ENCODE measurements at places on chromosomes 1 and 21.

DNA sequence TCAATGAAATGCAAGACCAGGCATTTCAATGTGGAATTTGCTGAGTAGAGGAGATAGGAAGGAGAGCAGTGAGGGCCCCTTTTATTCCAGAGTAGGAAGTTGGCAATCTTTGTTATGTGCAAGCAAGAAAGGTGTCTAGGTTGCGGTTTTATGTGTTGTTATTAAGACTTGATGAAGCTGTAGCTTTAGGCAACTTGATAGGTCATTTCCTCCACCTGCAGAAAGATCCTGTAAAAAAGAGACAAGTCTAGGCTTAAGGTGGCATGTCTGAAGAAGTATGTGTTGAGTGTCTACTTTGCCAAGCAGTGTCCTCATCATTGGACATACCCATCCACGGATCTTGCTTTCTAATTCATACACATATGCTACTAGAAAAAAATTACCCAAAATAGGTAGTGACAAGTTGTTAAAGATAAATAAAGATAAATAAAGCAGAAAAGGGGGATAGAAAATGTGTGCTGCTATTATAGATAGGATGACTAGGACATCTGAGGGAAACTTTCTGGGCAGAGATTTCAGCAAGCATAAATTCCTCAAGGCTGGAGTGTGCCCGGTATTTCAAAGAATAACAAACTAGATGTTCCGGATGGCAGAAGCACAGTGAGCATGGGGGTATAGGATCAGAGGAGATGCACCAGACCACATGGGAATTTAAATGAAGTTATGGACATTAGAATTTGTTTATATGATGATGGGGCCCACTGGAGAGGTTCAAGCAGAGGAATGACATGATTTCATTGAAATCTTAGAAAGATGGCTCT, 335.0 kb downstream of the TGFB2 start:
- DNase-seq: no peak

- no peak for DNase-seq
These were observed 474.7 kb downstream of the NUF2 start for GRCh38 chr1:163796394-163796821.

DNA sequence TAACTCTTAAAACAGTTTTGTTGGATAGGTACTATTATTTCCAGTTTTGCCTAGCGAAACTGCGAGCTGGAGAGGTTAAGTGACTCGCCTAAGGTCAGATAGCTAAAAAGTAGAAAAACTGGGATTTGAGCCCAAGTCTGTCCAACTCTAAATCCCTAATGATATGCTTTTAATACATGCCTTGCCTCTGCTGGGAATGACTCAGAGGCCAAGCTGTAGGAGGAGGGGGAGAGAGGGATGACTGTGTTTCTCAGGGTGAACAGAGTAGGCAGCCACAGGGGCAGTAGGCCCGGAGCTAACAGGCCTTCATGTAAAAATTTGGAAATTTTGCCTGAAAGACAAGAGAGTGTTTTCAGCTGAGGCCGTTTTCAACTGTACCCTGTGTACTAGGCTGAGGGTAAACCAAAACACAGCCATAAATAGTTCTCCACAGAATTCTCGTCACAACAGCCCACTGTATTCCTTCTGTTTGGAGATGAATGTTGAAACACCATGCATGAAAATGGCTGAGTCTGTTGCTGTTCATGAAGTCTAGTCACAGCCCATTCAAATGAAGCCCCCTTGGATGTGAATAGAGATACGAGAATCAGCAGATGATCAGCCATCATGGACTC, 107.5 kb upstream of the HOOK1 start:
- peak; percentile 89 for DNase-seq

- DNase-seq: no peak
These were observed 42.6 kb downstream of the UBE2G2 start for GRCh38 chr21:44758781-44759627.

DNA sequence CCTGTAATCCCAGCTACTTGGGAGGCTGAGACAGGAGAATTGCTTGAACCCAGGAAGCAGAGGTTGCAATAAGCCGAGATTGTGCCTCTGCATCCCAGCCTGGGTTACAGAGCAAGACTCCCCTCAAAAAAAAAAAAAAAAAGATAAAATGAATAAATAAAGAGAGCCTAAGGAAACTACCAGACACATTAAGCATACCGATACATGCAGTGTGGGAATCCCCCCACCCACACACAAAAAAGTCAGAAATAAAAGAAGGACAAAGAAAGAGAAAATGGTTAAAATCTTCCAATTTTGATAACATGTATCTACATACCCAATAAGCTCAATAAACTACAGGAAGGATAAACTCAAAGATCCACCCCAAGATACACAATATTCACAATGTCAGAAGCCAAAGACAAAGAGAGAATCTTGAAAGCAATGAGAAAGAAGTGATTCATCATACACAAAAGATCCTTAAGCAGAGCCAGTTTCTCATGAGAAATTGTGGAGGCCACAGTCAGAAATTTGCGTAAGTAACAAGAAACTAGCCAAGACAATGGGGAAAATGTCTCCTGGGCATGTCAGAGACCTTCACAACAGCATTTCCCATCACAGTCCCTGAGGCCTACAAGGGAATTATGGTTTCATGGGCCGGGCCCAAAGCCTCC, 1197.0 kb downstream of the AMY1C start:
- DNase-seq: no peak

GRCh38 chr21:45549626-45550463, 7.6 kb upstream of the SLC19A1 start:
- DNase-seq: no peak

DNA sequence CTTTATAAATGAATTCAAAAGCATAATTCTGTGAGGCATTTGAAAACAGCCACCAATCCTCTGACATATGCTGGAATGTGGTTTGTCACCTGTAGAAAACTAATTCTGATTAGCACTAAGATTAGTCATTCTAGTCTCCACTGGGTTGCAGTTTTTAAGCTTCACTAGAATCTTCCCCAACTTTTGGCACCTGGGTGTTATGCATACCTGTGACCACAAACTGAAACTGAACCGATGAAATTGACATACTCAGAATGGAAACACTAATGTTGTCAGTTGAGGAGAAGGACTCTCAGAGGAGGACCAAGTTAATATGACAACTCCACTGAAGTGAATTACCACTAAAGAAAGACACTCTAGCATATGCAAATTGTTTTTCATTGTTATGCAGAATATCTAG, 285.8 kb upstream of the NEGR1 start:
- DNase-seq: no peak

DNA sequence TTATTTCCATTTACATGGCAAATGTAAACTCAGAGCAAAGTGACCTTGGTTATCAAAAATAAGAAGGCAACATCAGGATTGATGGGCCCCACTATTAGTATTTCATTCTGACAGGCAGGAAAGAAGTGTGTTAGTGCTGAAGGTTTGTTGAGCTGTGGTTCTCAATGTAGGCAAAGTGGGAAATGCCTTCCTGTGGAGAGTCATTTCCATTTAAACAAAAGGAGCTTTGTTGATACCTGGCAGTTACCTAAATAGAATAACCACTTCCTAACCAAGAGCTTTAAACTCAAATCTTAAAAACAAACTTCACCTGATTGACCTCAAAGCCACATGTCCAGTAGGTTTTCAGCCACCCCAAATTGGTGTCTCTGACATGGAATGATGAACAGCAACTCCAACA, 579.9 kb upstream of the BEND5 start:
- DNase-seq: no peak

DNA sequence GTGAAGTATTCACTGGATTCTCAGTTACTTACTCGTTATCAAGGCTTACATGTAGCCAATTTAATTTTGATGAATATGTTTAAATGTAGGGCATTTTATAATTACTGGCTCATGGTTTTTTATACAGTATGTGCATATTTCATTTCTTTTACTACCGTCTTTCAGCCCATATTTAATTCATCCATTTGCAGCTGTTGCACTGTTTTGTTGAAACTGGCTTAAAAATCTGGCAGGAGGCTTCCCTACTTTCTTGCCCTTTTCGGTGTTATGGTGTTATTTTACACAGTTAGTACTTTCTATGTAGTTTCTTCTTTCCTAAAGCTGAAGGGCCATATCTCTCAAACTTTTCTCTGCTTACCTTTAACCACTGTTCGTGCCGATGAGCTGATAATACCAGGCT, 54.2 kb downstream of the ITSN1 start:
- no peak for DNase-seq

DNA sequence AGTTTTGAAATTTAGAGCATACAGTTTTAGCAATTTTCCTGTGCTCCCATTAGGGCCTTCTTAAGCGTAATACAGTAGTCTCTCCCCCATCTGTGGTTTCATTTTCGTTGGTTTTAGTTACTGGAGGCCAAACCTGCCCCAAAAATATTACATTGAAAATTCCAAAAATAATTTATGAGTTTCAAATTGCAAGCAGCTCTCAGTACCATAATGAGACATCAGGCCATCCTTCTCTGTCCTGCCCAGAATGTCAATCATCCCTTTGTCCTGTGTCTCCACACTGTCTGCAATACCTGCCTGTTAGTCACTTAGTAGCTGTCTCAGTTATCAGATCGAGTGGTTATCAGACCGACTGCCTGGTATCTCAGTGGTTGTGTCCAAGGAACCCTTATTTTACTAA, 45.4 kb downstream of the ADSS2 start:
- no peak for DNase-seq

DNA sequence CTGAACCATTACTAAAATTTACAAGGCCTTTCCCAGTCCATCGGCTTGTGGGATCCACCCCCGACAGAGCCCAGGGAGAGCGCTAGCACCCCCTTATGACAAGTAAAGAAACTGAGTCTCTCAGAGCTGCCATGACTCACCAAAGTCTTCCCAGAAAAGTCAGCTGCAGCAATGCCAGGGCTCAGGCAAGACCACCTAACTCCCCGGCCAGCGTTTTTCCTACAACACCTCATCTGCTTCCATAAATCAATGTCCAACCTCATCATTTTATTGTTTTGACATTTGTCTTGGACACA, 15.0 kb downstream of the DHCR24 start:
- DNase-seq: no peak

GRCh38 chr1:161719325-161719611, 2.1 kb upstream of the FCRLB start:
- no peak for DNase-seq

DNA sequence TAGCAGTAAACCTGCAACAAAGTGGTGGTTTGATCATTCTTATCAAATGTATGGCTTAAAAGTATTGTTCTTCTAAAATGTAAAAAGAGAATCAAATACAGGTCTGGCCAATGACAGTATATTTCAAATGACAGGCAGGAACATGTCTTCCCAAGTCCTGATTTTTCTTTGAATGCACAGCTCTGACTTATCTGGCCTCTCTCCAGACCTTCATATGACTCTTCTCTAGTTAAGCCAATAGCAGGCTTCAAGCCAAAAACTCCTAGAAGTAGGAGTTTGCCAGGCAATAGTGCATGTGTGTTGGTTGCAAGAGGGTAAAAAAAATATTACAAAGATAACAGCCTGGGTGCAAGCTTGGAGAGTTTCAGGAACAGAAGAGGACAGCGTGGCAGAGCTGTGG, 345.5 kb downstream of the SMYD3 start:
- DNase-seq: peak; percentile 38

DNA sequence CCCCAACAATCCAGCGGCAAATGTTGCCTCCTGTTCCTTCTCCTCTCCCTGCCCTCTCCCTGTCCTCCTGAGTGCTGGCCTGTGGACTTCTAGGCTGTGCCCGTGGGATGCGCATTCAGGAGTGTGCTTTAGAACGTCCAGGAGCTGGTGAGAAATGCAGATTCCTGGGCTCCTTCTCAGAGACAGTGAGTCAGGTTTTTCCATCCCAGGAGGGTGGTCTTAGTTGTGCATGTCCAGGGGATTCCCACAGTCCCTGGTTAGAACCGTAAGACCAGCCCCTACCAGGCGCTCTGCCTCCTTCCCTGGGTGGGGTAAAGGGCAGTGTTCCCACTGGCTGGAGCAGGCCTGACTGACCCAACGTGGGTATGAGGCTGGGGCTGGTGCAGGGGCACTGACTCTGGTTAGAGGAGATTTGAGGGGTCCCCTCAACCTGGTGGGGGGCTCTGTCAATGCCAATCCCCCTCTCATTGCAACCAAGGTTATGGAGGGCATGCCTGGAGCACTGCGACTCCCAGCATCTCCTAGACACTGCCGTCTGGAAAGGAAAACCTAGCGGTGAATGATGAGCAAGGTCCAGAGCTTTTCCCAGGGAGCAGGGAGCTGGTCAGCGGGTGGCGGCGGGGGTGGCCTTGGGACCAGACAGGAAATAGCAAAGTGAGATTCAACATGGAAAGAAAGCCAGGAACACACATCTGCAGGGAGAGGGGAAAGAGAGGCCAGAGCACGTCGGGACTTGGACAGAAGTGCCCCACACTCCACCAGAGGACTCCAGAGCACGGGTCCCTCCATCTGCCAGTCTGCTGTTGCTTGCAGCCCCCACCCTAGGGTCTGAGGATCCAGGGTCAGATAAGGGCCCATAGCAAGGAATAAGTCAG, 38.5 kb downstream of the HSPG2 start:
- no peak for DNase-seq

DNA sequence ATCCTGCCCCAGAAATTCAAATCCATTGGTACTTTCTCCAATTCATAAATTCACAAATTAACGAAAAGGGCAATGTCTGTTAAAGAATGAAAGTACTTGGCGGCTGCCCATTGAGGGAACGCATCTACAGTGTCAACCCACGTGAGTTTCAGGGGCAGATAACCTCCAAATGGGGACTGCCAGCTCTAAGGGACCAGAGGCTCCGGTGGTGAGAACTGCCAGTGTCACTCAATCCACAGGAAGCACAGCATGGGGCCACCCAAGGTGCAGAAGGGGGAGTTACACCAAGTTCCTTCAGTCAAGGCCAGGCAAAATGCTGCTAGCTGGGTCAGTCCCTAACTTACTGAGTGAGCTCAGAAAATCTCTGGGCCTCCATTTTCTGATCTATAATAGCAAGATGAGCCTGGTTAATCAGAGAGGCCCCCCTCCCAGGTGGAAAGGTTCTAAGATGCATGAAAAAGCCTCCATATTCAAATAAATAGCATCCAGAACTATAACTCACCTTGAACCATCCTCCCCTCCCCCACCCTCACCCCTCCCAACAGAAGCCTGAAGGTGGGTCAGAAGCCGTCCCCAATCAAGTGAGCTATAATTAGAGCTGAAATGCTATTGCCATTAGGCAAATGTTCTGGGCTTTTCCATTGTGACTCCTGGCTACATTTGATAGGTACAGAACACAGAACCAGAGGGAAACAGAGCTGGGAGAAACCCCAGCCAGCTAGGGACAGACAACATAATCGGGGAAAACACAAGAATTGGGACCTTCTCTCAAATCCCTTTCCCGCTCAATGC, 41.7 kb downstream of the LRP8 start:
- no peak for DNase-seq

GRCh38 chr1:72650843-72651435, 368.6 kb upstream of the NEGR1 start:
- DNase-seq: no peak

GRCh38 chr1:50350868-50351267, 72.4 kb downstream of the DMRTA2 start:
- DNase-seq: no peak

DNA sequence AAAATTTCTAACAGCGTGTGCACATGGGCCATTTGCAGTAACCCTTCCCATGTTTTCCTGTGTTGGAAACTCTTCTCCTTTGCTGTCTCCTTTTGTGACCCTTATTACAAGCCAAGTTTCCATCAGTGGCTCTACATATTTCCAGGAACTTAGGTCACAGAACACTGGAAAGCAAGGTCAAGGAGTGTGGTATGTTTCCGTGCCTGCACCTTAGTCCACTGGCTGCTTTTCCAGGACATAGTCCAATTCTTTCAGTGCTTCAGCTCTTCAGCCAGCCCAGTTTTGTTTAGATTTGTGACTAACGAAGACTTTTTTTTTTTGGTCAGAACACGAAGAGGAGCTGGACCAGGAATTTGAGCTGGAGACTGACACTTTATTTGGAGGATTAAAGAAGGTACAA, 33.8 kb downstream of the HHAT start:
- DNase-seq: peak; percentile 45

- no peak for DNase-seq
These were observed 14.0 kb downstream of the CAPZA1 start for GRCh38 chr1:112633628-112634027.

Measured in AG04450 (cell line).